ENCODE measurements at places on chromosomes 6 and 20. TPM values are rescaled to one million over a fixed set of nuclear protein-coding genes. Genes with fewer than 3 reads are reported as not detected.
A peak's percentile ranks its signal among the peaks of the same experiment; 100 is the strongest.

Gene ARFGEF3
- 9.7 TPM for polyA plus RNA-seq

Gene TNF
- 0.42 TPM for polyA plus RNA-seq

Gene NKX2-2
- 11.5 TPM for polyA plus RNA-seq

Gene DCDC2
- polyA plus RNA-seq = 13.1 TPM

- no peaks in the 10 kb centered on the region for H3K4me1 ChIP-seq
- no peak overlapping the region for H3K4me3 ChIP-seq
- no peak for DNase-seq
- H3K27me3 ChIP-seq = no peaks in the 10 kb centered on the region
Observed at GRCh38 chr6:40744835-40745234, 157.7 kb upstream of the LRFN2 start.

GRCh38 chr20:10985536-10985935 is 311.7 kb upstream of the JAG1 start:
- H3K4me1 ChIP-seq = no peaks in the 10 kb centered on the region
- no peaks in the 10 kb centered on the region for H3K36me3 ChIP-seq
- H3K4me3 ChIP-seq = no peak overlapping the region
- DNase-seq = no peak
- peak overlapping the region; percentile 66 for H3K27ac ChIP-seq
- H3K27me3 ChIP-seq = no peaks in the 10 kb centered on the region

GRCh38 chr6:6057442-6058053 is 50.8 kb upstream of the NRN1 start:
- H3K4me3 ChIP-seq = no peak overlapping the region
- H3K27me3 ChIP-seq = no peaks in the 10 kb centered on the region
- H3K27ac ChIP-seq = no peak overlapping the region
- no peaks in the 10 kb centered on the region for H3K36me3 ChIP-seq
- DNase-seq = no peak
- H3K4me1 ChIP-seq = no peaks in the 10 kb centered on the region

DNA sequence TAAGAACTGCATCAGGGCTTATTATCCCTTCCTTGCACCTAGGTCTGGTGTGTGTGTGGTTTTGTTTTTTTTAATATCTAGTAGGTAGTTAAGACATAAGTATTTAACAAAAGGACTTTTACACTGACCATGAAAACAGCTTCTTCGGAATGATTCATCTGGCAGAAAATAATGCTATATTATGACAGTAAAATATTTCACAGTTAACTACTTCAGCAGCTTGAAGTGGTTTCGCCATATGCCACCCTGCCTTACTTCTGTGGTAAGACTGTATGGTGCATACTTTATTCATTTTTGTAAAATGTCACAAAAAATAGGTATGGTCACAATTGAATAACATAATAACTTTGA is 858 bp upstream of the PTPRK start:
- H3K36me3 ChIP-seq = no peaks in the 10 kb centered on the region
- no peaks in the 10 kb centered on the region for H3K27me3 ChIP-seq
- H3K4me1 ChIP-seq = peaks cover 10% of the 10 kb centered on the region
- no peak for DNase-seq
- H3K4me3 ChIP-seq = peak overlapping the region; percentile 62

DNA sequence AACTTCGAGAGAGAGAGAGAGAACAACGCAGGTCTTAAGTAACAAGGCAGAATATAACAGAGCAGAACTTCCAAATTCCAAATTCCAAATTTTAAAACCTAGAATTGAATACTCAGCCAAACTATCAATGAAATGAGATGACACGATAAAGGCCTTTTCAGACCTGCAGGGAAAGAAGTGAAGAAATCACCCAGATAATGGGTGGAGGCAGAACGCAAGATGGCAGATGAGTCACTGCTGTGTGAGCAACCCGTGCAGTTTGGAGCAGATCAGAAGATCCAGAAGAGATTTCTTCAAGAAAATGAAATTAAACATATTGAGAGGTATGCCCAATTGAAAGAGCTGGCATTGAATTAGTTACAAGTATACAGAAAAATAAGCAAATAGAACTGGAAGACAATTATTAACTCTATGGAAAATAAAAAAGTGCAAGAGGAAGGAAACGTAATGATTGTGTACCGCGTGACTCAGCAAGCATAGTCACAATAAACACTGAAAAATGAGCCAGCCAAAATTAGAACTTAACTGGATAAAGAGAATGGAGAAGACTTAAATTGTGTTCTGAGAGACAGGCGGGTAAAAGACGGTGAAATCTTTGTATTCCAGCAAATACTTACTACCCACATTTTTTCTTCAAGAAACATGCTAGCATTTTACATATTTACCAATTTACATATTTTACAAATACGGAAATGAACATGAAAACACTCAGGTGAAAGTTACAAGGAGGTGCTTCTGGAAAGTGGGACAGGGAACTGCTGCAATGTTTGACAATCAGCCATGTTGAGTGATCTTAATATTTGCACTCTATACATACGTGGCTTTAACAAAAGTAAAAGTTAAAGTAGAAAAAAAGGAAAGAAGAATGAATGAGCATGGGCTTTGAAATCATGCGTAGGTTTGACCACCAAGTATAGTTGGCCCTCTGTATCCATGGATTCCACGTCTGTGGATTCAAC is 87.9 kb upstream of the CDYL start:
- no peak overlapping the region for H3K4me3 ChIP-seq
- H3K4me1 ChIP-seq = no peaks in the 10 kb centered on the region
- H3K36me3 ChIP-seq = no peaks in the 10 kb centered on the region
- DNase-seq = no peak
- H3K27me3 ChIP-seq = no peaks in the 10 kb centered on the region

DNA sequence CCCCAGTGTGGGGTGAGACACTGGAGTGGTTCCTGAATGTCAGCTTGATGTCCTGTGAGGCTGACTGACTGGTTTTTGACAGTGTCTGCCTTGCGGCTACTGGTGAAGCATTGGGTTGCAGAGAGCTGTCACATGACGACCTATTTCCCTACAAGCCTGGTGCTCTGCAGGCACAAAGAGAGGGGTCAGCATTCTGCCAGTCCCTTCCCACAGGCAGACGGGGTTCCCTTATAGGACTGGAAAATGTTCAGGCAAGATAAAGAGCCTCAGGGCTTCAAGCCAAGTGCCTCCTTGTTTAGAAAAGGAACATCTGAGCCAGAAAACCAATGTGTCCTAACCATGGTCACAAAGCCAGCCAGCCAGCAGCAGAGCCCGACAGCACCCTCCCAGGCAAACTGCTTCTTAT is 11.0 kb downstream of the LY86 start:
- no peak overlapping the region for H3K4me3 ChIP-seq
- DNase-seq = no peak
- no peaks in the 10 kb centered on the region for H3K27me3 ChIP-seq
- H3K4me1 ChIP-seq = no peaks in the 10 kb centered on the region
- no peak overlapping the region for H3K27ac ChIP-seq
- H3K36me3 ChIP-seq = no peaks in the 10 kb centered on the region

DNA sequence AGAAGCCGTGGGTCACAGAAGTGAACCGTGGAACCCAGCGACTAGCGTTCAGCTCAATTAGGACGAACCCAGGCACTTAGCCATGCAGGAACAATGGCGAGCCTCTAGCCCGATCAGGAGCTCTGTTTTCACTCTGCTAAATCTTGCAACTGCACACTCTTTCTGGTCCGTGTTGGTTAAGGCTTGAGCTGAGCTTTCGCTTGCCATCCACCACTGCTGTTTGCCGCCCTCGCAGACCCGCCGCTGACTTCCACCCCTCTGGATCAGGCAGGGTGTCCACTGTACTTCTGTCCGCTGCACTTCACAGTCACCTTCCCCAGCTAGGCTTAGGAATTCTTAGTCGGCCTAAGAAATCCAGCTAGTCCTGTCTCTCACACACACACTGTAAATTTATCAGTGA is 25.7 kb upstream of the SLC32A1 start:
- H3K4me1 ChIP-seq = no peaks in the 10 kb centered on the region
- H3K36me3 ChIP-seq = no peaks in the 10 kb centered on the region
- H3K27me3 ChIP-seq = no peaks in the 10 kb centered on the region
- no peak overlapping the region for H3K4me3 ChIP-seq
- no peak for DNase-seq

- H3K36me3 ChIP-seq = no peaks in the 10 kb centered on the region
- H3K27ac ChIP-seq = no peak overlapping the region
- H3K27me3 ChIP-seq = no peaks in the 10 kb centered on the region
- no peaks in the 10 kb centered on the region for H3K4me1 ChIP-seq
Observed at GRCh38 chr6:26412228-26412627, 10.2 kb downstream of the BTN3A1 start.

DNA sequence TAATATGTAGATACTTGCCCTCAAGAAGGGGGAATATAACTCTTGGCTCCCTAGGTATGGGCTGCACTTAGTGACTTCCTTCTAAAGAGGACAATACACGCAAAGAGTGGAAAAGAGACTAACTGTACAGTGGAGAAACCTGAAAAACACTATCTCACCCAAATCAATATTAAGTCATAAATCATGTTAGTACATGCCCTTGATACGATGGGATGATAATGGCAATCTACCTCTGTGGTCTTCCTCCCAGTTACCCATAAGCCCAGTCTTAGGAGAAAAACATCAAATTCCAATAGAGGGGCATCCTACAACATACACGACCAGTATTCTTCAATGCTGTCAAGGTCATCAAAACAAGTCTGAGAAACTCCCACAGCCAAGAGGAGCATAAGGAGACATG is 1.3 kb downstream of the TRIM26 start:
- peaks cover 37% of the 10 kb centered on the region for H3K4me1 ChIP-seq
- H3K27me3 ChIP-seq = no peaks in the 10 kb centered on the region
- H3K27ac ChIP-seq = peak overlapping the region; percentile 5

GRCh38 chr20:45972500-45973183 is 639 bp upstream of the ZNF335 start:
- no peak for DNase-seq
- H3K4me3 ChIP-seq = peak overlapping the region; percentile 77
- no peaks in the 10 kb centered on the region for H3K36me3 ChIP-seq
- H3K27ac ChIP-seq = peak overlapping the region; percentile 100
- H3K27me3 ChIP-seq = no peaks in the 10 kb centered on the region
- H3K4me1 ChIP-seq = no peaks in the 10 kb centered on the region

- no peak for DNase-seq
- H3K4me3 ChIP-seq = no peak overlapping the region
Observed at GRCh38 chr6:129239825-129240491, 357.0 kb downstream of the LAMA2 start.

GRCh38 chr6:124879110-124879991 is 82.9 kb upstream of the RNF217 start:
- no peaks in the 10 kb centered on the region for H3K27me3 ChIP-seq
- no peak for DNase-seq
- no peaks in the 10 kb centered on the region for H3K36me3 ChIP-seq
- peaks cover 3% of the 10 kb centered on the region for H3K4me1 ChIP-seq

GRCh38 chr6:56242346-56242745 is 5.0 kb downstream of the COL21A1 start:
- H3K27ac ChIP-seq = no peak overlapping the region
- H3K36me3 ChIP-seq = no peaks in the 10 kb centered on the region
- no peaks in the 10 kb centered on the region for H3K27me3 ChIP-seq
- H3K4me1 ChIP-seq = no peaks in the 10 kb centered on the region

- H3K4me3 ChIP-seq = no peak overlapping the region
- no peaks in the 10 kb centered on the region for H3K36me3 ChIP-seq
- no peaks in the 10 kb centered on the region for H3K4me1 ChIP-seq
- no peak overlapping the region for H3K27ac ChIP-seq
Observed at GRCh38 chr6:28658475-28659249, 133.0 kb downstream of the GPX5 start.

DNA sequence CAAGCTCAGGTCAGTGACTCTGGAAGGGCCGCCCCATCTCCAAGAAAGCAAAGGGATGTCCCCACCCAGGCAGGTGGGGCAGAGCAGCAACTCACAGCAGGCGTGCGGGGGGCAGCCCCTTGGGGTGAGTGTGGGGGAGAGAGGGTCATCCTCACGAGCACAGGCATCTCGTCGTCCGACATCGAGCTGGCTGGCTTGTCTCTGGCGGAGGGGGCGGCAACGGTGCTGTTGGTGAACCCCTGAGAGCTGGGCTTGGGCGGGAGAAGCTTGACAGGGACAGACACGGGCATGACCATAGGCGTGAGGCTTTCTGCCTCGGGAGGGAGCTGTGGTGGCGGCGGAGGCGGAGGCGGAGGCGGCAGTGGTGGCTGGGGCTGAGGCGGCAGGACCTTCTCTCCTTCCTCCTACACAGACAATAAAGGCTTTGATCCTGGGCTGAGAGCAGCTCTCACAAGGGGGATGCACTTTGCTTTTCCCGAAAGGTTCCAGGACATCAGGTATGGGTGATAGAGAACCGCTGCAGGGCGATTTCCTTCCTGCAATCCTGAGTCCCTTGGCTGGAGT is 45.6 kb upstream of the MRPS10 start:
- no peak for DNase-seq
- H3K27ac ChIP-seq = no peak overlapping the region
- H3K4me1 ChIP-seq = no peaks in the 10 kb centered on the region
- no peaks in the 10 kb centered on the region for H3K27me3 ChIP-seq
- no peaks in the 10 kb centered on the region for H3K36me3 ChIP-seq

GRCh38 chr6:108168501-108169463 is 3.0 kb downstream of the NR2E1 start:
- peaks cover 11% of the 10 kb centered on the region for H3K27me3 ChIP-seq
- H3K27ac ChIP-seq = no peak overlapping the region
- H3K36me3 ChIP-seq = no peaks in the 10 kb centered on the region
- DNase-seq = peak; percentile 76

DNA sequence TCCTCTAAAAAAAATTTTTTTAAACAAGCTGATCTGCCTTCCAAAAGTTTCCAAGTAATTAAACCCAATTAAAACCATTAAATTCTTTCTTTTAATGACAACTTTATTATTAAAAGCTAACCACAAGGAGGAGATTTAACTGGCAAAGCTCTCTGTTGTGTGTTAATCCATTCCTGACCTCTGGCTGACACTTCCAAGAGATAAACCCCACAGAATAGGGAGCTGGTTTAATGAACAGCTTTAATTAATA is 230.8 kb downstream of the EYA2 start:
- no peaks in the 10 kb centered on the region for H3K36me3 ChIP-seq
- no peak for DNase-seq
- H3K4me1 ChIP-seq = no peaks in the 10 kb centered on the region

GRCh38 chr20:50721881-50722281 is 9.5 kb upstream of the PARD6B start:
- H3K36me3 ChIP-seq = no peaks in the 10 kb centered on the region
- H3K4me1 ChIP-seq = peaks cover 5% of the 10 kb centered on the region
- no peaks in the 10 kb centered on the region for H3K27me3 ChIP-seq
- no peak for DNase-seq
- H3K4me3 ChIP-seq = no peak overlapping the region

DNA sequence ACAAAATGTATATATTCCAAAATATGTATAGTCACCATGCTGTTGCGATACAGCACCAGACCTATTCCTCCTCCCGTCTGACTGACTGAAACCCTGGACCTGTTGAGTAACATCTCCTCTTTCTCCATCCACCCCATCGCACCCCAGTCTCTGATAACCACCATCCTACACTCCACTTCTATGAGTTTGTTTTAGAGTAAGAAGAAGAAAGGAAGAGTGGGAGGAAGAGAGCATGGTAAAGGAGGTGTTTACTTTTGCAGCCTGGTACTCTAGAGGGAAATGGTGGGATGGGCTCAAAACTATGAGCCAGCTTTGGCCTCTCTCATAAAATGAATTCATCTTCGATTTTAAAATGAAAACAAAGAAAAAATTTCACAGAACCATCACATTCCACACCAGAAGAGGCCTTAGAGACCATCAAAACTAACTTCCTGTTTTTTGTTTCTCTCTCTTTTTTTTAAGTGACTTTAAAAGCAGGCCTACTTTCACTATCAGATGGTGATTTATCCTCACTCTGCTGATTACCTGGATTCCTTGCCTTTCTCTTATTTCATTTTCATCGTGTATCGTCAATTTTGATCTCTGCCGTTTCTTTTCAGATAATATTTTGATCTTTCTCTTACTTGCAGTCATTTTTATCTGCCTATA is 16.8 kb upstream of the FUCA2 start:
- H3K4me1 ChIP-seq = no peaks in the 10 kb centered on the region
- H3K27ac ChIP-seq = no peak overlapping the region
- H3K4me3 ChIP-seq = no peak overlapping the region
- no peaks in the 10 kb centered on the region for H3K36me3 ChIP-seq
- no peak for DNase-seq
- peaks cover 3% of the 10 kb centered on the region for H3K27me3 ChIP-seq
